ENCODE measurements at places on chromosomes 3 and 15.

DNA sequence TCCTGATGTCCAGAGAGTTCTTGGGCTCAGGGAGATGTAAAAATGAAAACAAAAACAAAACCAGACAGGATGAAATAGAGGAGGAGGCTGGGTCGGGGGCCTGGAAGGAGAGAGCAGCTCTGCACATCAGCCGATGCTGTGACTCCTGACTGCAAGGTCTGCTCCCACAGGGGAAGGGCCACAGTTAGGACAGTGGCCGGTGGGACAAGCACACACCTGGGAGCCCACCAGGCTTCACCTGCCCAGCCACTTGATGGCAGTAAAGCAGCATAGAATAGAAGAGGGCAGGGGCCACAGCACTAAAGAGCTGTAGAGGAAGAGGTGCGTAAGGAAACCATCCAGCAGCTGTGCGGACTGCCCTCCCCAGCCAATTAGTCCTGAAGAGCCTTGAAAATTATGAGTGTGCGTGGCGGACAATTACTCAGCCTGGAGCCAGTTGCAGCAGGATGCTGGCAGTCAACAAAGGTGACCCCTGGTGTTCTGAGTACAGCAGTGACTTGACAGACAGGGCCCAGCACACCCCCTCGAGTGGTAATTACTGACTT, 29.8 kb downstream of the ALS2CL start:
- peak; percentile 76 for DNase-seq

DNA sequence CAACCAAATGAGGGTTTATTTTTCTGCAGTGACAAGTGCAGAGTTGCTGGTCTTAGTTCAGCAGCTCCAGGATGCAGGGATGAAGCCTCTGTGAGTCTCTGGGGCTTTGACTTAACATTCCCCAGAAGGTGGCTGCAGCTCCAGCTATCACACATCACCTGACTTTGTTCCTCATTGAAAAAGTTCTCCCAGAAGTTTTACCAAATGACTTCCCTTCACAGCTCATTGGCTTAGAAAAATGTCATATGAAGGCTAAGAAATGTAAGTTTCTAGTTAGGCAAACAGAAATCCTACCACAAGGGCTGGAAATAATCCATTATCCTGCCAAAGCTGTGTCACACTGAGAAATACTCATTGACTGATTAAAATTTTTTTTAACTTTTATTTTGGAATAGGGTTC, 184.9 kb downstream of the MINAR1 start:
- DNase-seq = no peak

GRCh38 chr3:117885011-117885441, 1149.6 kb downstream of the IGSF11 start:
- no peak for DNase-seq

DNA sequence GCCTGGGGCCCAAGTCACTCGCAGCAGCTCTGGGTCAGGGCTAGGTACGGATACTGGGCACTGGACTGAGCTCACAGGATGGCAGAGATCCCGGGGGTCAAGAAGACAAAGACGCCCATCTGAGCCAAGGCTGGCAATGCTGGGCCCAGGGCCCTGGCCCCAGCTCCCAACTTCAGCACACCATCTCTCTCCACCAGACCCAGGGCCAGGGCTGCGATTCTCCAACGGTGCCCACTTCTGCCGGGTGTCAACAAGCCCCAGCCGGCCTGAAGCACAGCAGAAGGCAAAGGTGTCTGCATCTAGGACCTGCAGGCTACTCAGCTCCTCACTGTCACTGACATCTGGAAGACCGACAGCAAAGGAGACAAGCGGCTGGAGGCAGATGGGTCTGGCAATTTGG, 8.6 kb downstream of the WDR73 start:
- no peak for DNase-seq

DNA sequence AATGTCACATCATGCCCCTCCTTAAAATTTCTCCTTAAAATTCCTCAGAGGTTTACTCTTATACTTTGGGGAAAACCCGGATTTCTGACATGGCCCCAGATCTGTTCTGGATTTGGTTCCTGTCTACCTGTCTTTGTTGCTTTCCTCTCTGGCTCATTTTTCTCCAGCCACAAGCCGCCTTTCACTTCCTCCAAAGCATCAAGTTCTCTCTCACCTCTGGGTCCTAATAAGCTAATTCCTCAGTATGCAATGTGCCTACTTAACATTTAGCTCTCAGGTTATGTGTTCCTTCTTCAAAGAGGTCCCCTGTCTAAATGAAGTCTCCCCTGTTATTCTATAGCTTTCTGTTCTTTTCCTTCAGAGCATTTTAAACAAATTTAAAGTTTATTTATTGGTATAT, 16.1 kb downstream of the HMG20A start:
- no peak for DNase-seq

- no peak for DNase-seq
Measured at GRCh38 chr3:69695933-69696332, 43.3 kb upstream of the MITF start.

DNA sequence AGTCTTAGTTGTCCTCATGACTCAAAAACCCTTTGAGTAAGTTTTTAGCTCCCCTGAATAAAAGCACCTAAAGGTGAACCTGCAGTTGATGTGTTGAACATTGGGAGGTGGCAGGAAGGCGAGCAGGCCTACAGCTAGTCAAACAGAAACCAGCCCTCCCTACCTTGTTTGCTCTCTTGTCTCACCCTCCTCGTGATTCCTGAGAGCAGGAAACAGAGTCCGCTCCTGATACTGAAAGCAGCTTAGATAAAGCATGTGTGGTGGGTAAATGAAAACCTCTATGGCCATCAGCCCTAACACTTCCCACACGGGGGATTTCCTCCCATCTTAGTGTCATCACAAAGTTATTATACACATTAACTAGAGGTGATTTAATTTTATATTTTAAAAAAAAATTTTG, 21.8 kb upstream of the CLDN18 start:
- DNase-seq = no peak

DNA sequence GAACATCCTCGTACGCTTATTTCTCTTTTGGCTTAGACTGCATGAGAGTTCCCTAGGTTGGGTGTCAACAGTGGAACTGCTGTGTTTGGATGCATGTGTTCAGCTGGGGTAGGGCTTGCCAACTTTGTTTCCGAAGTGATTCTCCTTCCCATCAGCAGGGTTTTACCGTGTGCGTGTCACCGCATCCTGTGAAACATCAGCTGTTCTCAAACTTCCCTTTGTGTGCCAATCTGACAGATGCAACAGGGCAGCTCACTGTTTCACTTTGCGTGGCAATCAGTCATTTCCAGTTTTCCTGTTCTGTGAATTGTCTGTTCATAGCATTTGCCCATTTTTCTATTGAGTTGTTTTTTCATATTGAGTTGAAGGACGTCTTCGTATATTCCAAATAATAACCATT, 218.8 kb downstream of the VPS13C start:
- no peak for DNase-seq

DNA sequence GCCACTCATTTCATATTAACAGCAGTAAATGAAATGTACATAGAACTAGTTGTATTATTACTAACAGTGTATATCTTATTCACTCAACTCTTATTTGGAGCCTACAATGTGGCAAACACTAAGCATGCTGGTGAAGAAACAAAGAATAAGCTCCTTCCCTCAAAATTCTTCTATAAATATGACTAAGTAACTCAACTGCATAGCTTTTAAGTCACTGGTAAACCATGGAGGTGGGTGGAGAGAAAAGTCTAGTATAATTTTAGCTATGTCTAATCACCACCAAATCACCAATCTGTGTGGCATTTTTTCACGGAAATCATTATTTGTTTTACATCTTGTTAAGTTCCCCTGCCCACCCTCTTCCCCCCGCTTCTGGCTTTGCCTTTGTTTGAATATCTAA, 17.5 kb downstream of the COPS2 start:
- no peak for DNase-seq

GRCh38 chr15:34732430-34732829, 22.4 kb downstream of the GJD2 start:
- DNase-seq = no peak

- no peak for DNase-seq
Measured at GRCh38 chr3:73656241-73656890, 31.6 kb upstream of the PDZRN3 start.

- DNase-seq = no peak
Measured at GRCh38 chr15:49831206-49831965, 210.5 kb downstream of the DTWD1 start.

DNA sequence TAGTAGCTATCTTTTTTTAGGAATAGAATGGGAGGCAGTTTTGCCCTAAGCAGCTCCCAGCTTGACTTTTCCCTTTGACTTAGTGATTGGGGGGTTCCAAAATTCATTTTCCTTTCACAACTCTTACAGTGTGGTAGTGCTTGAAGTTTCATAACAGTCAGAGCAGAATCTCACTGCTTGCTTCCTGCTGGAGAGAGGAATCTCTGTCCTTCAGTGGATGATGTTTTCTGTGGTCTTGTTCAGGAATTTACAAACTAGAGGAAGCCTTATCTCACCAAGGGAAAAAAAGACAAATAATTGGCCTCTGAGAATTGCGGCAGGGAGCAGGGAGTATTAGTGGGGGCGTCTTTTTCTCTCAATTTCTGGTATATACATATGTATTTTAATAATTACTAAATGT, 326.6 kb upstream of the C2CD4B start:
- DNase-seq = no peak

- no peak for DNase-seq
Measured at GRCh38 chr3:70982284-70982683, 601.2 kb downstream of the FOXP1 start.

DNA sequence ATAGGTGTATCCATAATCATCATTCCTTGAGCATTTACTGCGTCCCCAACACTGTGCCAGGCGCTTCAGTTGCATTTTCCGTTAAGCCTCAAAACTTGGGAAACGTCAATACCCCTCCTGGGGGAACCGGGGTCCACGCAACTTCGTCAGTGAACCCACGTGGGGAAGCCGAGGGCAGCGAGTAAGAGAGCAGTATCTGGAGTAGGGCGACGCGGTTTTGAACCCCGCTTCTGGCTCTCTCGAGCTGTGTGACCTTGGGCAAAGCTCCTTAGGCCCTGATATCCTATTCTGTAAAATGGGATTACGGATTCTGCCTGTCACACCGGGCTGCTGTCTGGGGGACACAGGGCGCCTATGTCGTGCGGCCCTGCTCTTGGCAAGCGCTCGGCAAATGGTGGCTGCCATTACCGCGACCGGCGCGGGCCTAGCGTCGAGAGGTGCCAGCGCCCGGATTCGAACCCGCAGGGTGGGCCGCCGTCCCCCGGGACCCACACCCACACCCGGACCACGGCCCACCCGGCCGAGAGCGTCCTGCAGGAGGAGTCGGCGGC, 590 bp downstream of the POLG start:
- no peak for DNase-seq

DNA sequence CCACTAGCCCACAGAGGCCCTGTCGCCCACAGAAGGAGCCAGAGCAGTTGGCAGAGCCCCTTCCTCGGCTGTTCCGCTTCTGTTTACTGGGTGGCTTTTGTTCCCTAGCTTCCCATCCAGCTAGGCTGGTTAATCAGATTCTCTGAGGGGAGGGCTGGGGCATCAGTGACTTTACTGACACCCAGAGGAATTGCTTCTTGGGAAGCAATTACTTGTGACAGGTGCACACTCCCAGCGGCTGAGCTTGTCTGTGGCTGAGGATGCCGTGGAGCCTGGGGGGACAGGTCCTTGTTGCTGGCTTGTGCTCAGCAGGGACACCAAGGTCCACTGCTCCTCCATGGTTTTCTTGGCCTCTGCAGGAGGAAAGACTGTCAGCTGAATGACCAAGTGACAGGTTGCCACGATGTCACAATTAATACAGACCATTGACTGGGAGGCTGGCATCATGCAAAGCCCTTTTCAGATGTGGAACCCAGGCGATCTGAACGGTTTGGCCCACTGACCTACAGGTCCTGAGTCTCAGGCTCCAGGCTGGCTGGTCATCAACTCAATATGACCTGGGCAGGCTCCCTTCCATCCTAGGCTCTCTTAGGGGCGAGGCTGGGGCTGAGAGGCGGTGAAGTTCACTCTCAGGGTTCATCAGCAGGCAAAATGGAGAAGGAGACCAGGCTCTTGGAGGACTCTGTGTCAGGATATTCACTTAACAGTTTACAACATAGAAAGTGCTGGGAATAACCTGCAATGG, 31.8 kb upstream of the SFMBT1 start:
- DNase-seq = no peak

DNA sequence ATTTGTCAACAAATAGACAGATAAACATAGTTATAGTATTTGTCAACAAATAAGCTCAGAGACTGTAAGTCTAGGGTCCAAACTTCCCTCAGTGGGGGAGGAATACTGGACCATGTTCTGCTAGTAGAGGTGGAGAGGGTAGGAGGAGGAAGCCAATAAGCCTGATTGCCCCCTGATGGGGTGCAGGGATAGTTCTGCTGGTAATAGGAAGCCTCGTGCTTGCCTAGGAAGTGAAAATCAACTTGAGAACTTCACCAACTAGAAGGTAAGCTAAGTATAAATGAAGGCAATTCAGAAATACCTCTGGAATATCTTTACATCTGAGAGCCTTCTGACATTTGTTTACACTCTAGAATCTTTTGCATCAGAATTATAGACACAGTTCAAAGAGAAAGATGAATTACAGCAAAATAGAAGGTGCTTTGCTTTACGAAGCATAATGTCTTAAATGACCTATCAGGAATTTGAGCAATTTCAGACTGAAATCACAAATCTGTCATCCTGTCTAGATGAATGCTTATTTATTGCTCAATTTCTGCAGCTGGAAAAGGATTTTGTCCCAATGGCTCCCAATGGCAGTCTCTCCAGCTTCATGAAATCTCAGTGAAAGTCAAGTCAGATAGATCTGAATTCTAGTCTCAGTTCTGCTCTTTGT, 225.6 kb upstream of the TBC1D5 start:
- DNase-seq = no peak

DNA sequence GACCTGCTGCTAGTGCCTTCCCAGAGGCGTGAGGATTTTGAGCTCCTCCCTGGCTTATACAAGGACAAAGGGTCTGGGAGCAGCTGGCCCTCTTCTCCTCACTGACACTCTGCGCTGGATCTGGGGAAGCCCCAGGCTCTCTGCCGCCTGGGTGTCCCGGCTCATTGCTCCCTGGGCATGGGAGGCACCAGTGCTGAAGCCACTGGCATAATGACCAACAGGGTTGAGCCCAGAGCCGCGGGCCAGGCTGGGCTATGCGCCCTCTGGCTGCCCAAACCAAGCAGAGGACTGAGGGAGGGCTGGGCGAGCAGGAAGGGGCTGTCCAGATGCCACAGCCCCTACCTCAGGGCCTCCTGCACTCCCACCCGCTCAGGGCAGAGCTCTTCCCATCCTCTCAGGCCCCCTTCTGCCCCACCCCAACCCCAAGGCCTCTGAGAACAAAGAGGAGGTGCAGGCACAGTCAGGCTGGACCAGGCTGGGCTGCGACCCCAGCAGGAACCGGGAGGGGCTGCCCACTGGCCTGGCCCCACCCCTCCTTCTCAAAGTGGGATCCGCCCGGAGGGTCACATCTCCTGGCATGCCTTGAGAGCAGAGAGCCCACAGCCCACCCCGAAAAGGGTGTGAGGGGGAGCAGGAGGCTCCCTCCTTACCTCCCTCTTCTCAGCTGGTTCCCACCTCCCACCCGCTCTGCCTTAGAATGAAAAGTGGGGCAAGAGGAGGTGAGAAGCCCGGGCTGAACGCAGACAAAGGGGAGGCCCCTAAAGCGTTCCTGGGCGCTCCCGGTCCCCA, 1.6 kb downstream of the LINGO1 start:
- DNase-seq = peak; percentile 70

- no peak for DNase-seq
Measured at GRCh38 chr3:6251612-6252400, 609.1 kb upstream of the GRM7 start.

GRCh38 chr3:96266395-96267190, 547.8 kb upstream of the EPHA6 start:
- DNase-seq = no peak

Measured in NCI-H524 (cell line).